ENCODE measurements at places on chromosomes 7 and 10.

DNA sequence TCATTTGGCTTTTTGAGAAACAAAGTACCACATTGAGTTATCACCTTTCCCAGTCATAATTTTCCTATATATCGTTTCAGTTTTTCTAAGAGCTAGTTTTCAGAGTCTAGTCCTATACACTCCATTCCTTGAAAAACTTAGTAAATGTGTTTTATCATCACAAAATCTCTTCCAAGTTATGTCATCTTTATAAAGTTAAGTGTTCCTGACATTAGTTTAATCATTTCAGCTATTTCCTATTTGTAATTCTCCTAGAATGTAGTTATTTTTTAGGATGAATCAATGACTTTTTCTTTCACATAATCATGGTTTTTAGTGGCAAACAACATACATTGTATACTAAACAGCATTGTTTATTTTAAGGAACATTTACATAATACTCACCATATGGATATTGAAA is 191.7 kb upstream of the BET1 start:
- no peak for DNase-seq

- DNase-seq, result no peak
These were observed 63.5 kb downstream of the NRP1 start for GRCh38 chr10:33270971-33271370.

- DNase-seq, result no peak
These were observed 969 bp downstream of the SLC35G1 start for GRCh38 chr10:93894516-93895378.

GRCh38 chr10:122293961-122294380 is 22.9 kb downstream of the BTBD16 start:
- no peak for DNase-seq

DNA sequence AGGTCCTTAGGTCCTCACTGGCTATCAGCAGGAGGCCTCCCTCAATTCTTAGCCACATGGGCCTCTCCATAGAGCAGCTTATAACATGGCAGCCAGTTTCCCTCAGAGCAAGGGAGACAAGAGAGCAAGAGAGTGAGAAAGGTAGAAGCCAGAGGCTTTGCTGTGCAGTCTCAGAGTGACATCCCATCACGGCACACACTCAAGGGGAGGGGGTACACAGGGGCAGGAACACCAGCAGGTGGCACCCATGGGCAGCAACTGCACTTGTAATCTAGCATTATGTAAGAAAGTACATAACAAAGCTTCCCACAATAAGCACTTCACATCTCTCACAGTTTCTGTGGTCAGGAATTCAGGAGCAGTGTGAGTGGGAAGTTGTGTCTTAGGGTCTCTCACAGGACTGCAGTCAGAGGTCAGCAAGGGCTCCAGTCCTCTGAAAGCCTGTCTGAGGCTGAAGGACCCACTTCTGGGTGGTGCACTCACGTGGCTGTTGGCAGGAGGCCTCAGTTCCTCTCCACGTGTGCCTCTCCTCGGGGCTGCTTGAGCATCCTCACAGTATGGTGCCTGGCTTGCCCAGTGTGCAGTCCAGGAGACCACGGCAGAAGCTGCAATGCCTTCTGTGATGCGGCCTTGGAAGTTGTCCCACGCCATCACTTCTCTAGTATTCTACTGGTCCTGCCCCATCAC is 159.4 kb downstream of the OAT start:
- peak; percentile 13 for DNase-seq

GRCh38 chr10:108791030-108791429 is 1132.3 kb downstream of the XPNPEP1 start:
- DNase-seq, result no peak

GRCh38 chr10:9547936-9548904 is 1469.5 kb upstream of the CELF2 start:
- DNase-seq, result no peak

GRCh38 chr10:48309711-48310226 is 3.3 kb downstream of the MAPK8 start:
- no peak for DNase-seq

GRCh38 chr10:109902992-109903947 is 20.0 kb downstream of the XPNPEP1 start:
- DNase-seq, result no peak

DNA sequence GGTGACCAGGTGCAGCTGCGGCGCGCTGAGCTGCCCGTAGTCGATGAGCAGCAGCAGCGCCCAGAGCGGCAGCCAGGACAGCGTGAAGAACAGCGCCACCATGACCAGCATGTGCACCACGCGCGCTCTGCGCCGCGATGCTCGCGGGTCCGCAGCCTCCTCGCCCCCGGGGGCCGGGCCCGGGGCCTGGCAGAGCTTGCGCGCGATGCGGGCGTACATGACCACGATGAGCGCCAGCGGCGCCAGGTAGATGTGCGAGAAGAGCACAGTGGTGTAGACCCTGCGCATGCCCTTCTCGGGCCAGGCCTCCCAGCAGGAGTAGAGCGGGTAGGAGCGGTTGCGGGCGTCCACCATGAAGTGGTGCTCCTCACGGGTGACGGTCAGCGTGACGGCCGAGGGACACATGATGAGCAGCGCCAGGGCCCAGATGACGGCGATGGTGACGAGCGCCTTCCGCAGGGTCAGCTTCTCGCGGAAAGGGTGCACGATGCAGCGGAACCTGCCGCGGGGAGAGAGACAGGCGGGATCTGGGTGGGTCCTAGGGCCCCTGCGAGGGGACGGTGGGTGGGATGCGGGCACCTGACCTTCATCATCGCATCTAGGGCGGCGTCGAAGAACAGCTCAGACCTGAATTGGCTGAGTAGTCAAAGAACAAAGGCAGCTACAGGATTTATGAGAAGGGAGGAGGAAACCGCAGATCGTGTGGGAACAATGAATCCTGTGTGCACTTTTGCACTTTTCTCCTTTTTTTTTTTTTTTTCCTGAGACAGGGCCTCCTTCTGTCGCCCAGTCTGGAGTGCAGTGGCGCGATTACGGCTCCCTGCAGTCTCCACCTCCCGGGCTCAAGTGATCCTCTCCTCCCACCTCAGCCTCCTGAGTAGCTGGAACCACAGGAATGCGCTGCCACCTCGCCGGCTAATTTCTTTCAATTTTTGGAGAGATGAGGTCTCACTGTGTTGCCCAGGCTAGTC is 22.4 kb upstream of the PPA1 start:
- DNase-seq, result peak; percentile 40

DNA sequence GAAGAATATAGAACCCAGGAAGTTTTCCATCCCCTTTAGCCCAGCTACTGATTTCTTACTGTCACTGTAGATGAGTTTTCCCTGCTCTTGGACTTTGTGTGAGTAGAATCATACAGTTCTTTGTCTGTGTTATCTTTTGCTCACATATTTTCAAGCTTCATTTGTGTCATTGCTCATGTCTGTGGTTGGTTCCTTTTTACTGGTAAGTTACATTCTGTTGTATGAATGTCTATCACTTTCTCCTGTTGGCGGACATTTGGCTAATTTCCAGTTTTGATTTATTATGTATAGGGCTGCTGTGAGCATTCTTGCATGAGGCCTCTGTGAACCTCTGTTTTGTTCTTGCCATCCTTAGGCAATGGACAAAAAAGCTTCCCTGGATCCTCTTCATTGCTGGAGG is 5.3 kb downstream of the GLRX3 start:
- DNase-seq, result no peak

GRCh38 chr10:2703953-2704352 is 363.4 kb upstream of the PFKP start:
- DNase-seq, result no peak

DNA sequence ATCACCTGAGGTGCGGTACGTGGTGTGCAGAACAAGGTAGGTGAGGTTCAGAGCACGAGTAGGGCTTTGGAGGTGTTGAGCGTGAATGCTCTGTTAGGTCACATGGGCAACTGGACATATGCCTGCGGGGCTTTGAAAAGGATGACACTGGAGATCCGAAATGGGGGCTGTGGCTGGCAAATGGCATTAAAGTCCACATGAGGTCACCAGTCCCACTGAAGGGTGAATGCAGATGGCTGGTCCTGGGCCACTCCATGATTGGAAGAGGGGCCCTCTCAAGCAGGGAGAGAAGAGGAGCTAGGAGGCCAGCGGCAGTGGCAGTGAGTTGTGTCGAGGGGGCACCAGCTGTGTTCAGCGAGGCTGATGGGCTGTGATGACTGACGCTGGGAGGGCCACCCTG is 254.9 kb upstream of the SHH start:
- no peak for DNase-seq

DNA sequence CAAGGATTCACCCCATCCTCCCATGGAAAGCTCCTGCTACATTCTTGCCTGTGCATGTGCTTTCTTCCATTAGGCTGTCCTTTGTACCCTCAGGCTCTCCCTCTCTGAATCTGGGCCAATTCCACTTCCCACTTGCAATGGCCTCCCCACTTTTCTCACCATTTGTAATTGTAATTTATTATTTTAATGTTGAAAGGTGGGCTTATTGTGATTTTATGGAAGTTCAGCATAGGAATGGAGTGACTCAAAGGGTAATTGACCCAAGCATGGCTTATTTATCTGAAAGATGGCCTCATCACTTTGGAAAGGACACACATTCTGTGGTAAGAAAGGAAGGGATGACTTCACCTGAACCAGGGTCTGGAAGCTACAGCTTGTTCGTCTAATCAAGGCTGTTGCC is 46.9 kb upstream of the ORC5 start:
- no peak for DNase-seq

DNA sequence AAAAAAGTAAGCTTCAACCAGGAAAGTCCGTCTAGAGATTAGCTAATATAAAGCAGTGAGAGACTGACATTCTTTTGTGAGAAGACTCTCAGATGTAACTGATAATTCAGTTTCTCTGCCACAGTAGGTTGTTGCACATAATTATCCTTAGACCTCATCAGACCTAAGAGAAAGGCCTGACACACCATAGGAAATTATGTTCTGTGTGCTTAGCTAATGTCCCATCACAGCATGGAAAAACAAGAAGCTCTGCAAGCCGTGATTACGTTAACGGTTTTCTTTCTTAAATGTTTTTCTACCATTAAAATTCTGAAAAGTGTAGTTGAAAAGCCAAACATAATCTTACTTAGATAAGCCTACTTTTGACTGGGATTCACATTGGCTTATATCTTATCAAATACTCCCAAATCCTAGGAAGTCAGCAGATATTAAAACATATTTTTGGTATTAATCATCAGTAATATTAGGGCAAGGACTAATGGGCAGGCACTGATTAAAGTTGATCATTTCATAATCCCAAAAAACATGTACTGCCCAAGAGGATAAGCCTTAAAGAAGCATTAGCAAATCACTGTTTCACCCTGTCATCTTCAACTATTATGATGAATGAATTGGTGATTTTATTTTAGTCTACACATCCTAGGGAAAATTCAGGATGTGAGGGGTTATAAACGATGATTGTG is 5.2 kb downstream of the CSTF2T start:
- DNase-seq, result no peak

DNA sequence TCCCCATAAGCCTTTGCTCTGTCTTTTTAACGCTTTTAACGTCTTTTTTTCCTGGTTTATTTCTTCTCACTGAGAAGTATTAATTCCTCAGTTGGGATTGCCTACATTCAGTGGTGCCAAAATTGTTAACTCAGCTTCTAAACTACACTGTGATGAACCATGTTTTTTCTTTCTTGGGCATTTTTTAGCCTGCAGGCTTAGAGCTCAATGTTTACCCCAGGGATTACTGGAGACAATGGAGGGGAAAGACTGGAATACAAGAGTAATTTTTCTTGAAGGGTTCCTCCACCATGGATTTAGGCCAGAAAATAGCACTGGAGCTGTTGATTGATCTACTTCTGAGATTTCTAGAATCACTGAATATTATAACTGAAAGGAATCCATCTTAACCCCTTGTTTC is 19.8 kb downstream of the STAMBPL1 start:
- DNase-seq, result no peak

DNA sequence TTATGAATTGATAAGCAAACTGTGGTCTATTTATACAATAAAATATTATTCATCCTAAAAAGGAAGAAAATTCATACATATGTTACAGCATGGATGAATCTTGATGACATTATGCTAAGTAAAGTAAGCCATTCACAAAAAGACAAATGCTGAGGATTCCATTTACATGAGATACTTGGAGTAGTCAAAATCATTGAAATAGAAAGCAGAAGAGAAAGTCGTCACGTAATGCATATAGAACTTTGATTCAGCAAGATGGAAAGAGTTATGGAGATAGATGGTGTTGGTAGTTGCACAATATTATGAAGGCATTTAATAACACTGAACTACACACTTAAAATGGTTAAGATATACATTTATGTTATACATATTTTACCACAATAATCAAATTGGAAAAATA is 309.7 kb upstream of the KLF6 start:
- no peak for DNase-seq

GRCh38 chr7:33814936-33815335 is 90.4 kb upstream of the BMPER start:
- DNase-seq, result no peak

GRCh38 chr10:83427101-83427500 is 712.2 kb upstream of the GHITM start:
- DNase-seq, result no peak

DNA sequence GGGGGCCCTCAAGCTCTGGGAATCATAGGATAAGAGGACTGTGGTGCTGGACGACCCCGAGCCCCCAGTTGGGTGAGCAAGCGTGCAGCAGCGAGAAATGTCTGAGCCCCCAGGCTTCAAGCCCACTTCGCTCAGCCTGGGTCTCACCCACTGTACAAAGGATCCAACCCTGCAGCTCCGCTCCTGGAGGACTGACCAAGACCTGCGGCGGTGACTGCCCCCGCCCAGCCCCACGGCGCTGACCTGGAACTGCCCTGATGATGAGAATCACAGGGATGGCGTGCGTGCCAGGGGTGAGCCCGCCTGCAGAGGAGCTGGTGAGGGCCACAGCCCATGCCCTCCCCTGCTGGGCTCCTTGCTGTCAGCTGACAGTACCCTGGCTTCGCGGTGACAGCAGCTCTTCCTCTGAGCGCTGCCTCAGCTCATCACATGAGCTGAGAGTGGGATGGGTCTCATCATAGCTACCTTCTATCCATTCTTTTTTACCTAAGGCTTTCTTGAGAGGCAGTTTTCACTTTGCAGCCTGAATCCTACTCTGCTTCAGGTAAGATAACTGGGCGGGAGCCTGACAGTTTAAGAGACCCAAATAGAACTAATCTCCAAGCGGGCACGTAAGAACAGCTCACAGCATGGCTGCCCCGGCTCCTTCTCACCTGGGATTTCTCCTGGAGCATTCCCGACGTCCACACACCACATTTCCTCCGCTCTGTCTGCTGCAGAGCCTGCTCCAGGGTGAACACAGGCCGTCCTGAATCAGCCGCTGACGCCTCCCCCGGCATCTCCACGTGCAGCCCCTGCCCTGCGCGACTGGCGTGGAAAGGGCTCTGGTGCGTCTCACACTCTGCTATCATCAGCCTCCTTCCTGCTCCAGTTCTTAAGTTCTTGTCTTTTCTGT is 329.9 kb downstream of the PTPRN2 start:
- no peak for DNase-seq

GRCh38 chr10:71424496-71425194 is 27.9 kb downstream of the CDH23 start:
- no peak for DNase-seq

DNA sequence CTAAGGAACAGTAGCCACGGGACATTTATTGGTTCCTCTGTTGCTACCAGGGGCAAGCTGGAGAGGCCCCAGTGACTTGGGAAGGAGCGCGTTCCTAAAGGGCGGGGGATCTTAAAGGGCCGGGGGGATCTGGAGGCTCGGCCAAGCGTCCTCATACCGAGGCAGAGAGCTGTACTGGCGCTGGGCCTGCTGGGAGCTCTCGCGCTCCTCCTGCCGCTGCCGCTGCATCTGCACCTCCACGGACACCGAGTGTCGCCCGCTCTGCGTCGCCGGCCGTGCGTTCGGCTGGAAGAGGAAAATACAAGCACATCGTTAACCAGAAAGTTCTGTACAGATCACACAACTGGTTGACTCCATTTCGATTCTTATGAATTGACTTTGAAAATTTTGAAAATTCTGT is 695.6 kb downstream of the PARD3 start:
- DNase-seq, result no peak
